ENCODE measurements at places on chromosomes 2 and 18. TPM values are rescaled to one million over a fixed set of nuclear protein-coding genes. Genes with fewer than 3 reads are reported as not detected.

XRCC5 gene
- total RNA-seq = 184 TPM

FSHR gene
- total RNA-seq = 1.4 TPM

SCN7A gene
- total RNA-seq = 1.3 TPM

SCYGR4 gene
- not detected for total RNA-seq

STK39 gene
- total RNA-seq = 67.5 TPM

AKAIN1 gene
- total RNA-seq = 1.3 TPM

SF3B6 gene
- 33.6 TPM for total RNA-seq

FAM110C gene
- total RNA-seq = 7.2 TPM

MARCHF4 gene
- 6.9 TPM for total RNA-seq

TFCP2L1 gene
- 1.0 TPM for total RNA-seq

MAL gene
- total RNA-seq = 224 TPM

SERPINB13 gene
- not detected for total RNA-seq

GNLY gene
- total RNA-seq = 0.88 TPM

IL36B gene
- total RNA-seq = not detected

NCL gene
- total RNA-seq = 322 TPM

FZD7 gene
- total RNA-seq = 8.0 TPM

BBS5 gene
- total RNA-seq = 26.3 TPM

DSG4 gene
- total RNA-seq = not detected

LONRF2 gene
- total RNA-seq = 127 TPM

Measured in dorsolateral prefrontal cortex (tissue), 122 donors.